ENCODE measurements at places on chromosomes 2 and 18.

DNA sequence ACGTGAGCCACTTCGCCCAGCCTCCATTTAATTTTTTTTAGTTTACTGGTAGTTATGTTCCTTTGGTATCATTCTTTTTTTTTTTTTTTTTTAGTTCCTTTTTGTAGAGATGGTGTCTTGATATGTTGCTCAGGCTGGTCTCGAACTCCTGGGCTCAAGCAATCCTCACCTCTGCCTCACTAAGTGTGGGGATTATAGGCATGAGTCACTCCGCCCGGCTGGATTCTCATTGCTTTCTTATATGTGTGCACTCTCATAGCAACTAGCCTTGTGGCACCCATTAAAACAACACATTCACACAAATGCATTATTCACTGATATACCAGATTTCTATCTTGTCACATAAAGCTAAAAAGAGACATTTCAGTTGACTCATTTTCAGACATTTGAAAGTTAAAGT, 4.2 kb downstream of the TTC27 start:
- DNase-seq: peak; percentile 5

DNA sequence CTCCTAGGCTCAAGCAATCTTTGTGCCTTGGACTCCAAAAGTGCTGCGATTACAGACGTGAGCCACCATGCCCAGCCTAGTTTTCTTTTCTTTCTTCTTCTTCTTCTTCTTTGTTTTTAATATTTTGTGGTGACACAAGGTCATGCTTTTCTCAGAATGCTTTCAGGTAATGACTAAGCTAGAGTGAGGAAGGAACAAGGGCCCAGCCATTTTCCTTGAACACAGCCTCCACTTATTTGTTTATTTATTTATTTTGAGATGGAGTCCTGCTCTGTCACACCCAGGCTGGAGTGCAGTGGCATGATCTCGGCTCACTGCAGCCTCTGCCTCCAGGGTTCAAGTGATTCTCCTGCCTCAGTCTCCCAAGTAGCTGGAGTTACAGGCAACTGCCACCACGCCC, 74.3 kb upstream of the ST3GAL5 start:
- DNase-seq: no peak

DNA sequence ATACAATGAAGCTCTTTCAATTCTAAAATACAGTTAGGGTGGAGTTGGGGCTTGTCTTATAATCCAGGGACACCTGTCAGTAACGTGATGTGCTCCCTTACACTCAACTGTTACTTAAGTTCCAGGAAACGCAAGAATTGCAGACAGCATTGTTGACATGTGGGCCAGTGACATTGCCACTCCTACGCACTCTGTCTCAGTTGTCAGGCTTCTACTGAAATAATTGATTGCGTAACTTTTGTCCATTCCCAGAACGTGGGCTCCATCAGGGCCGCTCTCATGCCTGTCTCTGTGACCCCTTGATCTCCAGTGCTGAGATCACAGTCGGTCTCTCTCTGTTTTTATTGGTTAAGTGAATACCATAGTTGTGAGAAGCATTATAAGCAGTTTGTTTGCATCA, 487.8 kb downstream of the GALR1 start:
- no peak for DNase-seq

- no peak for DNase-seq
Observed at GRCh38 chr18:532018-532417, 31.5 kb upstream of the COLEC12 start.

DNA sequence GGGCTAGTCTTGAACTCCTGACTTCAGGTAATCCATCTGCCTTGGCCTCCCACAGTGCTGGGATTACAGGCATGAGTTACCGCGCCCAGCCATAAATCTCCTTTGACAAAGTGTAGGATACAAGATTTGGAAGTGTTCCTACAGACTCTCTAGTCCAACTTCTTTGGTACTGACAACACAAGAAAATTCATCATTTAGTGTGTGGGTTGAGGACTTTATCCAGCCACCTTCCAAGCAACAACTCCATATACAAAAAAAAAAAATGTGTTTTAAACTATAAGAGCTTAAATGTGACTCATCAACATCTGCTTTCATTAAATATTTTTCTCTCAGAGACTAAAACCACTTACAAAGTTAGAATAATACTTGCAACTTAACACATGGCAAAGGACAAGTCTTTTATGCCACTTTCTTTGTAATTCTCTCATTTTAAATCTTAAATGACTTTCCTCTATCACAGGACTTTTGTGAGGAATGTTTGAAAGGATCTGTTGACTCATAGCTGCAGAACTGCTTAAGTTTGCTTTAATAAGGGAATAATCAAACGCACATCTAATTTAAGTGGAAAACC, 46.2 kb upstream of the ITGAV start:
- peak; percentile 58 for DNase-seq

GRCh38 chr2:3465328-3465727, 54.0 kb downstream of the ADI1 start:
- DNase-seq: no peak

- no peak for DNase-seq
Observed at GRCh38 chr2:120539937-120540718, 194.2 kb downstream of the INHBB start.

GRCh38 chr18:23136326-23137096, 1.2 kb downstream of the CABLES1 start:
- peak; percentile 59 for DNase-seq

DNA sequence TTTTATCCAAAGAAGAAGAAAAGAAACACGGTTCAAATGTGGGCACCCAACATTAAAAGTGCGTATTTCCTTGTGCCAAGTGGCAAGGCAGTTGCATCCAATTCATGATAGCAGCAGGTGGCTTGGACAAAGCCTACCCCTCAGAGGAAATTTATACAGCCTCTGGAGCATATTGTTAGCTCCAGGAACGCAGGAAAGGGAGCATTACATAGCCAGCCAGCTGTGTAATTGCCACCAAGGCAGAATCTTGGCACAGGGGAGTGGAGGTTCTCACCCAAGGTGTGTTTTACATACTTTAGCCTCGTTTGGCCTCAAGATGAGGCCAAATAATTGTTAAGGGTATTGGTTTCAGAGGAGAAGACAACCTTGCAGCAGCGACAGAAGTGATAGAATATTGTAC, 526.9 kb downstream of the TMEM182 start:
- no peak for DNase-seq

DNA sequence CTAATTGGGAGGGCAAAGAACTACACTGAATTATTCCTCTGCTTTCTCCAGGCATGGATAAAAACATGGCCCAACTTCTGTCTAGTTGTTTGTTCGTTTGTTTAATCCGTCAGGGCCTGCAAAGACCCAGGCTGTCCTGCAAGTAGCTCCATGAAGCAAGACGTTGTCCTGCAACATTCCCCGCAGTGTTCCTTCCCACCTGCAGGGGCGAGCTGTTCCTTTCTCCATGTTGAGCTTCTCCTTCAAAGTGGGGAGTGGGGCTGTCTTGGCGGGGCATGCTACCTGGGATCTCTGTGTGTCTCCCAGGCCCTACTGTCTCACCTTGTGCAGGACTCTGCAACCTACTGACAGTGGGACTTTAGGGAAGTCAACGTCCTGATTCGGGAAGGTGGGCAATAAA, 264.0 kb upstream of the SMIM21 start:
- DNase-seq: no peak

DNA sequence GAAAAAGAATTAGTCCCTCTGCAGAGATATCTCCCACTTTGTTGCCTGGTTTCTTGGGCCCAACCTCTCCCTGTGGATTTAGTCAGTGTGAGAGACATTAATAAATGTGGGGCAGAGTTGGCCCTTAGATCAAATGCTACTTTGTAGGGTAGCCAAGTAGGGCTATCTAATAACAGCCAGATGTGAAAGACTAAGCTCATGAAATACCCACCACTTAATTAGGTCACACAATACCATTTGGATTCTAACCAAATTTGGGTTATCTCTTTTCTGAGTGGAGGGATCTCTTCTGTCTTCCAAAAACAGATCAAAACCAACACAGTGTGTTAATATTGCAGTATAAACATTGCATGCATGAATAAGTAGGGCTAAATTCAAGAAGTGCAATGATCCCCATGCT, 626.8 kb upstream of the ZEB2 start:
- no peak for DNase-seq

DNA sequence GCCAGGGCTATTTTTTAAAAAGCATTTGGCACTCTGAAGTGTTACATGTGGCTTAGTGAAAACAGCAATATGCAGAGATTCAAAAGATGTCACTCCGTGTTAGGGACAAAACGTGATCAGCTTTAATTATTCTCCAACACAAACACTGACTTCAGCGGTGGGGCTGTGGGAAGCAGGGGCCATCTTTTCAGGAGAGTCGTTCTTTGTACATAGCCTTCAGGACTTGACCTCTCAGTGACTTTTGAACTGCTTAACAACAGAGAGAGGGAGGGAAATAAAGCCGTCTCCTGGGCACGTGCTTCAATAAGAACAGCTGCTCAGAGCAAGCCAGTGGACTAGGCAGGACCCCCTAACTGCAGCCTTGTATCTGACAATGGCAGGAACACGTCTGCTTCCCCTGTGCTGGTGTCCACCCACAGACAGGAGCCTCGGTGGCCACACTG, 95.0 kb upstream of the HDAC4 start:
- DNase-seq: no peak

DNA sequence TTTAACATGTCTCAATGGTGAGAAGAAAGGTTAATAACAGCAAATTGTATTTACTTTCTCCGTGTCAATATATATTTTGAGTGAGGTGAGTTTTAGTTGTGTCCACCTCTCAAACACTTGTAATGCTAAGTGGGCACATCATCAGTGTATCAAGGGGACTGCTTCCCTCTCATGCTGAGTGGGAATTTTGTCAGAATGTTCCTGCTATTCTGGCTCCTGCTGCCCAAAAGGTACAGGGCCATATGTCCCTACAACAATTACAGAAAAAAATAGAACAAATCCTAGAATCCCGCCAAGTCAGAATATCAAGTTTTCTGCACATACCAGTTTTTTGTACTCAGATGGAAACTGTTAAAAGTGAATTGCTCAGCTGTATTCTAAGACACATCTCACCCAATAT, 5.4 kb upstream of the CERKL start:
- peak; percentile 91 for DNase-seq

DNA sequence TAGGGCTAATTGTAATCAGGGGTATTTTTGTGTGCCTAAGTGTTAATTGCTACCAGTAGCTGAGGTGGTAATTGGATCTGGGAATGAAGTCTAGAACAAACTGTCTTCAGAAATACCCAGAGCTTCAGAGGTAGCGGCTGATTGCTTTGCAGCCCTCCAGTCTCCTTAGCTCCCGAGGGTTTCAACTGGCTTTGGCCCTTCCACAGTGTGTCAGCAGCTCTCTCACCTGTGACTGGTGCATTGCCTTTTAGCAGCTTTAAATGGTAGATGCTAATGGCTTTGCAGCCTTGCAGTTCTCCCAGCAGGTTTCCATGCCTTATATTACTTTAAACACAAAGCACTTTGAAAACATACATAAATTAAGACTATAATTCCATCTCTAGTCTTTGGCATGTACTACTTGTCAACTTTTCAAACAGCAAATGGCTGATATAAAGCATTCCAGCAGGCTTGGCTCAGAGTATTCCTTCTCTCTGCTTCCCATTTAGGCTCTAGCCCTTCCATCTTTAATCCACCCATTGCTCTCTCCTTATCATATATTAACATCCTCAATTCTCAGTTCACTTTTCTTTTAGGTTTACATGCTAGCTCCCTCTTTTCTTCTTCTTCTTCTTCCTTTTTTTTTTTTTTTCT, 156.4 kb upstream of the GALNT13 start:
- no peak for DNase-seq

DNA sequence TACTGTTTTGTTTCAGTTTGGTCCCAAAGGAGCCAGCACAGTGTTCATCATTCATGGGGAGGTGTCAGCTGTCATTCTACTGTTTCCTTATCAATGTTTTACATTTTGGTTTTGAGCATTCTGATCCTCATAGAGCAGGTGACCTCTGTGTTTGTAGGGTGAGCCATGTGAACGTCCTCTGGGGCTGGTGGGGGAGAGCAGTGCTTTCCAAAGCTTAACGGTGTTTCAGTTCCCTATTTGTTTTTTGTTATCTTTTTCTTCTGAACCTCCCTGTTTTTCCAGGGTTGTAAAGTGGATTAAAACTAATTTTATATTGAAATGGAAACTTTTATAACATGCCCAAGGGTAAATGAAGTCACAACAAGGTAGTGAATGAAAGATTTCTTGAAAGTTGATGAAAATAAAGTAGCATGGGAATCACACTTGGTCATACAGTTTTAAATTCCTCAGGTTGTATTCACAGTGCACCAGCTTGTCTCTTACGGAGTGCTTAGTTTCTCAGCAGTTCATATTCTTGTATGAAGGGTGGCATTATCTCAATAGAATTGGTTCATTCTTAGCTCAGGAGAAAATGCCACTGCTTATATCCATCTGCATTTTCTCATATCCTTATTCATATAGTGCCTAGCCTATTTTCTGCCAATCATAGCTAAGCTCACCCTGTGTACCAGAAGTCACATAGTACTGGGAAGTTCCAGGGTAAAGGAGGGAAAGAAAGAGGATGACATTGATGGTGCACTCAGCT, 54.5 kb downstream of the MAP4K4 start:
- DNase-seq: no peak

- DNase-seq: peak; percentile 88
Observed at GRCh38 chr2:127165539-127165935, 54.6 kb downstream of the CYP27C1 start.

- peak; percentile 8 for DNase-seq
Observed at GRCh38 chr2:69177785-69178636, 165.0 kb downstream of the ANTXR1 start.

GRCh38 chr18:10291568-10291981, 162.9 kb upstream of the APCDD1 start:
- DNase-seq: no peak

DNA sequence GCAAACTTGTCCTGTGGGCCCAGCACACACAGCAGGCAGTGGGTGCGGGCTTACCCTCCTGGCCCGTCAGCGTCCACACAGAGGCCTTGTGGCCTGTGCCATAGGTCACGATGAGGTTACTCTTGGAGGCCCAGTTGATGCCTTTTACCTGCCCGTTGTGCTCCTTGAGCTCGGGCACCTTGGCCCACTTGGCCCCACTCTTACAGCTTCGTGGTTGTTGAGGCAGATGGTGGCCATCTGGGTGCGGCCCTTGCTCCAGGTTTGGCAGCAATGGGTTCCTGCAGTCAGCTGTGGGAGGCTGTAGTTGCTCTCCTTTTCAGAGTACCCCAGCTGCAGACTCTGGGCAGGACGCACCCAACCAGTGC, 45.5 kb upstream of the PTH2R start:
- DNase-seq: no peak

DNA sequence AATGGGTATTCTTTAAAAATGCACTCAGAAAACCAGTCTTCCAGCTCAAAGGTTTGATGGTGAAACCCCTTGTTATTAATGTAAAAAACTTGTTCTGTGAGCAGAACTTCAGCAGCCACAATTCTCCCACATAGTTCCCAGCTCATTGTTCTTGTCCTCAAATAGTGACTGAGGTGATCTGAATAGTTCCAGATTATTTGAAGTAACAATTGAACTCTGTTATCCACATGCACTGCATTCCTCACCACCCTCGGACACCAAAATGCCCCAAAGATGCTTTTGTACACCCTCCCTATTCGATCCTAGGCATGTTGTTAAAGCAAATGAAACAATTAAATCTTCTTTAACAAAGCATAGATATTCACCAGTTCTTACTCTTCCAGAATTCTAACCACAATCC, 2186.8 kb upstream of the CELF4 start:
- no peak for DNase-seq

Measured in DMS53 (cell line).